ENCODE measurements at places on chromosomes 3 and 15.

DNA sequence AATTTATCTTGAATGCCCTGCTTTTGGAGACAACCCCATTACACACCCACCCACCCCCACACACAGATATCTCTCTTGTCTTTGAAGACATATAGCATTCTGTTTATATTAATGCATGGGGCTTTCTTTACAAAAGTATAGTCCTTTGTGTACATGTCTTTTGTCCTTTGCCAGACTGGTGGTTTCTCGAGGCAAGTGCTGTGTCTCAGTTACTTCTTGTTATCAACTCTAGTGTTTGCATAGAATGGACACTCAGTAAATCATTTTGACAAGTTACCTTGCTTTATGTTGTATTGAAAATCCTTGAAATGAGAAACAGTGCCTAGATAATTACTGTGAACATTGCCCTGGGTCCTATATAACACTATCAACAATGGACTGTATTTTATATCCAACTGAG is 33.9 kb downstream of the KBTBD8 start:
- no peak for DNase-seq

- DNase-seq, result no peak
Observed at GRCh38 chr3:187027531-187028278, 97.4 kb downstream of the ST6GAL1 start.

DNA sequence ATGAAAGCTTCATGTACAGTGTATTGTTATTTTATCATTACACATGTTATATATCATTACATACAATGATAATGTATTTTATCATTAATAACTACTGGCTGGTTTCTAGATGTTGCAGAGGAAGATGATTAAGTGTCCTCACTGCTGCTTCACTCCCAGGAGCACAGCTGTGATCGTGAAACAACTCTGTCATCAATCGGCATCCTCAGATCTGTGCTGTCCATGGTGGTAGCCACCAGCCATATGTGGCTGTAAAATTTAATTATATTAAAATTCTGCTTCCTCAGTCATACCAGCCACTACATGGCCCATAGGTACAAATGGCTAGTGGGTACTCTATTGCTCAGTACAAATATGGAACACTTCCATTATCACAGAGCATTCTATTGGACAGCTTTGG is 379.4 kb upstream of the CFAP20DC start:
- no peak for DNase-seq

DNA sequence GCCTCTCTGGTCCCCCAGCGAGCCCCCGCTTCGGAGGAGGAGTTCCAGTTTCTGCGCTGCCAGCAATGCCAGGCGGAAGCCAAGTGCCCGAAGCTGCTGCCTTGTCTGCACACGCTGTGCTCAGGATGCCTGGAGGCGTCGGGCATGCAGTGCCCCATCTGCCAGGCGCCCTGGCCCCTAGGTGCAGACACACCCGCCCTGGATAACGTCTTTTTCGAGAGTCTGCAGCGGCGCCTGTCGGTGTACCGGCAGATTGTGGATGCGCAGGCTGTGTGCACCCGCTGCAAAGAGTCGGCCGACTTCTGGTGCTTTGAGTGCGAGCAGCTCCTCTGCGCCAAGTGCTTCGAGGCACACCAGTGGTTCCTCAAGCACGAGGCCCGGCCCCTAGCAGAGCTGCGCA is 3.5 kb downstream of the PML start:
- no peak for DNase-seq

GRCh38 chr3:69650066-69650419 is 89.2 kb upstream of the MITF start:
- DNase-seq, result no peak

DNA sequence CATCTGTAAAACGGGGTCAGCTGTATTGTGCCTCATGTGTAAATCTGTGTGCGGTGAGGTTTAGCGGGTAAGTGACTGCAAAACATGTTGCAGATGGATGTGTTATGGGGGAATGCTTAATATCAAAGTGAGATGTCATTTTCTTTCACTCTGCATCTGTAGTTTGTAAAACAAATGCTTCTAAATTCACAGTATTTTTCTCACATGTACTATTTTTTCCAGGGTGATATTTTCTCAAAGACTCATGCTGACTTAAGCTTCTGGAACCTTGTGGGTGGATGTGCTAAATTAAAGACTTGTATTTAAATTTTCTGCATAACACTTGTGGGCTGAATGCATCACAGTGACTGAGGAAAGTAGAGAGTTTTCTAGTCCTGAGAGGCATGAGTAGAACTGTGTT is 115.2 kb upstream of the TP63 start:
- DNase-seq, result no peak

DNA sequence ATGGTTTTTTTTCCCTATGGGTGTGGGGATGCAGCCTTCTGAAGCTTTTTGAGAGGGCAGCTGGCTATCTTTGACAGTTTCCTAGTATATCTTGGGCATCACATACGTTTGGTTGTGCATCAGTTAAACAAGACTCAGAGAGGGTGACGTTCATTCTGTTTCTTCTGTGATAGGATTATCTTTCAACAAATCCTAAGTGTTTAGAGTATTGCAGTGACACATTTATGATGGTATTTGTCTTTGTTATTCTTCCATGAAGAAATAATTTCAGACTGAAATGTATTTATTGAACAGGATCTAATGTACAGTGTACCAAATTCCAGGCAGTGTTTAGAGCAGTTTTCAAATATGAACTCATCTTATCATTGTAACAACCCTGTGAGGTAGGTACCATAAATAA is 114.4 kb downstream of the PLCL2 start:
- DNase-seq, result no peak

DNA sequence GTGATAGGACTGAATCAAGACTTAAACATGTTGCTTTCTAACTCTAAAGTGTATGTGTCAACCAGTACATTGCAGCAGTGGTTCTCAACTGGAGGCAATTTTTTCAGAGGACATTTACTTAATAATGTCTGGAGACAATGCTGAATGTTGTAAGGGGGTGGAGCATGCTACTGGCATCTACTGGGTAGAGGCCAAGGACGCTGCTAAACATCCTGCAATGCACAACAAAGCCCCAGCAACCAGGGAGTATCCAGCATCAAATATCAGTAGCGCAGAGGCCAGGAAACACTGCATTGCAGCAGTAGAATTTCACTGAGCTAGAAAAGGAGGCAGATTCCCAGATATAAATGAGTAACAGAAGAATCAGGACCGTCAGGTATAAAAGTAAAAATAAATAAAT is 79.8 kb upstream of the GRM7 start:
- DNase-seq, result peak; percentile 34

GRCh38 chr15:65856821-65857455 is 12.4 kb upstream of the RAB11A start:
- peak; percentile 72 for DNase-seq

DNA sequence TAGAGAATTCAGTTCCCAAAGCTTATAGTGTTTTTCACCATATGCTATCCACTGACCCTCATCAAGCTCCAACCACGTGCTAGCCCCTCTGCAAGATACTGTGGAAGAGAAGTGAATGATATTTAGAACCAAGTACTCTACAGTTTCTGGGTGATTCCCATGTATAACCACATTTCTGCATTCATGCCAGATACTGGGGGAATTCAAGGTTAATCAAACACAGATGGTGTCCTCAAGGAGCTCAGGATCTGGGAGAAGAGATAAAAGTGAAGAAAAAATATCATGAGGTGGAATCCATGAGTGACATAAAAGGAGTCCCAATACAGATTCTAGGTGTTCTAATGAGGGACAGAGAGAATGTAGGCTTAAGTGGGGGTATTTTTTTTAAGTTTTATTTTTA is 195.8 kb downstream of the FHIT start:
- no peak for DNase-seq

DNA sequence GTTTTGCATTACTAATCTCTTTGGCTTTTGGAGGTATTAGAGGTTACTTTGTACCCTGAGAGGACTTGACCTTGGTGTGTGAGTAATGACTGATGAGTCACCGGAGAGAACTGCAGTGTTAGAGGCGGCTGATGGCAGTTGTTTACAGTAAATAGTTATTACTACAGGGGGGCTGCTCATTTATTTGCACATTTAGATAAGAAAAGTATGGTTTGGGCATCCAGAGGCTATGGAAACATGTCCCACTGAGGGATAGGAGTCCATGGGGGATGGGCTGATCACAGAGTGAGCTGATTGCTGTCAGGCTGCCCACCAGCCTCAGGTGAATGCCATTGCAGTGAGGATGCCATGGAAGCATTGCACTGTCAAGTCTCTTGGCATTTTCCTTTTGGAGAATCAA is 17.3 kb upstream of the STAC start:
- peak; percentile 36 for DNase-seq

DNA sequence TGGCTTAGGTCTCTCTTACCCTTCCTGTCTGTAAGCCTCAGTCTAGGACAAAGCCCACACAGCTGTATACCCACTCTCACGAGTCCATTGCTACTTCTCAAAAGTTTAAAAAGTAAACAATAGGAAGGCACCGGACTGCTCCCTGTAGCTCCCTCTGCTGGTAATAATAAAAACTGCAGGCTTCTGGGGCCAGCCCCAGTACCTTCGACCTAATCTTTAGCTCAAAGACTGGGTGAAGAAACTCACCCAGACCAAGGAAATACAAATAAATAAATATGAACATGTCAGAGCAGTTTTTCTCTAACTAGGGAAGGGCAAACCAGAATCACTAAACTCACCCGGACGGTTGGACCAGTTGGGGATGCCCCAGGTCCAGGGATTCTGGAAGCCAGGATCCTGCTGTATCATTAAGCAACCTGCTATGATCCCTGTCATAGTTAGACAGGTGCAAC is 5.0 kb downstream of the FAM219B start:
- peak; percentile 55 for DNase-seq

GRCh38 chr15:101411581-101411980 is 77.9 kb downstream of the PCSK6 start:
- DNase-seq, result peak; percentile 19

- DNase-seq, result peak; percentile 98
Observed at GRCh38 chr3:50264383-50264963, 4.5 kb upstream of the SEMA3B start.

- DNase-seq, result no peak
Observed at GRCh38 chr3:190222360-190222759, 99.9 kb downstream of the CLDN1 start.

- DNase-seq, result no peak
Observed at GRCh38 chr15:75688278-75688557, 24.4 kb downstream of the CSPG4 start.

GRCh38 chr3:126060613-126061145 is 23.2 kb downstream of the SLC41A3 start:
- no peak for DNase-seq

DNA sequence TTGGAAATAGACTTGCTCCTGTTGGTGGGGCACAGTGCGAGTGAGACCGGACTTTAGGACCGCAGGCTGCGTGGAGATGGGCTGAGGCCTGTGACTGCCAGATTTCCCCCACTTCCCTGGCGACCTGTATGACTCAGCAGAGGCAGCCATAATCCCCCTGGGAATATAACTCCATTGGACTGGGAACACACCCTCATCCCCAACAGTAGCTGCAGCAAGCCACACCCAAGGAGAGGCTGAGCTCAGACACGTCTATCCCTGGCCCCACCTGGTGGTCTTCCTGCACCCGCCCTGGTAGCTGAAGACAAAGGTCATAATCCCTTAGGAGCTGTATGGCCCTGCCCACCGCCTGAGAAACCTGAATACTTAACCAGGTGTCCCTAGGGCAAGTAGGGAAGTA is 42.6 kb downstream of the DZIP1L start:
- peak; percentile 57 for DNase-seq

All from H9 (cell line).